ENCODE measurements at places on chromosomes 2 and 18. TPM values are rescaled to one million over a fixed set of nuclear protein-coding genes. Genes with fewer than 3 reads are reported as not detected.

Gene ERMN
- 0.87 TPM for total RNA-seq

Gene LYPD1
- not detected for total RNA-seq

Gene DNAJB2
- 63.3 TPM for total RNA-seq

Gene TM4SF20
- total RNA-seq: not detected

Gene PPP1R1C
- not detected for total RNA-seq

Gene ZSCAN30
- total RNA-seq: 22.5 TPM

Gene TBR1
- total RNA-seq: not detected

Gene WNT10A
- 29.2 TPM for total RNA-seq

Gene STPG4
- total RNA-seq: not detected

Gene GDF7
- not detected for total RNA-seq

Gene PPIL3
- total RNA-seq: 97.9 TPM

Gene PLA2R1
- total RNA-seq: not detected
